Tibial artery (tissue), 4 donors: ENCODE measurements at places on chromosomes 1 and 21.

DNA sequence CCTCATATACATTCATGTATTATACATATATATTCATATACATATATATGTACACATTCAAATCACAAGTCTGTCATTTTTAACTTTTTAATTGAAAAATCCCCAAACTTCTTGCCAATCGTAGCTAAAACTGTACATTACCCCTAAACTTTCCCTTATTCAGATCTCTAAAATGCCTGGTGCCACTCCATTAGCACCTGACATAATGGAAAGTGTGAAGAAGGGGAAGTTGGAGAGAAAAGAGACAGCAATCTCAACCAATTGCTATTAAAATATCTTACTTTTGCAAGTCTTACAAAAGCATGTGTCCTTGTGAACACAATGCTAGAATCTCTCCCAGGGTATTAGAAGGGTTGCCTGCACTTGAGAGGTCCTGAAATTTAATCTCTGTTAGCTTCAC, 22.7 kb upstream of the PRKACB start:
- no peak for DNase-seq
- no peak overlapping the region for H3K4me3 ChIP-seq
- H3K27me3 ChIP-seq = no peaks in the 10 kb centered on the region
- no peaks in the 10 kb centered on the region for H3K36me3 ChIP-seq

GRCh38 chr1:36285443-36286101, 20.6 kb upstream of the SH3D21 start:
- DNase-seq = no peak
- no peak overlapping the region for H3K4me3 ChIP-seq
- H3K4me1 ChIP-seq = peaks cover 3% of the 10 kb centered on the region

DNA sequence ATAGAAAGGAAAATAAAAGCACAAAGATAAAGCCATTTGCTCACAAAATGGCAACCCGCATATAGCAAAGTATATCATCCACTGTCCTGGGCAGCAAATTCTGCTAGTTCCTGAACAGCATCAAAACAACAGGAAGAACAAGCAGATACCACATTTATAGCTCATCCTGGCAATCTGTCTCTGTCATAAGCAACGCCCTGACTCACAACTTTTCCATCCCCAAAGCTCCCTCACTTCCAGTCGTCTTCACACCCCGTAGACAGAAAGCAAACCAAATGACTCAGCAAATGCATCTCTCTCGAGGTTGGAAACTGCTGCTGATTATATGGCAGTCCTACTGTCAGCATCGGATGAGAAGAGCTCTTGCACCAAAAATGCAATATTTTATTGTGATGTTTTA, 65.8 kb downstream of the AK5 start:
- no peak for DNase-seq
- no peaks in the 10 kb centered on the region for H3K36me3 ChIP-seq
- H3K4me3 ChIP-seq = no peak overlapping the region
- no peaks in the 10 kb centered on the region for H3K4me1 ChIP-seq
- no peak overlapping the region for H3K27ac ChIP-seq
- no peaks in the 10 kb centered on the region for H3K27me3 ChIP-seq

DNA sequence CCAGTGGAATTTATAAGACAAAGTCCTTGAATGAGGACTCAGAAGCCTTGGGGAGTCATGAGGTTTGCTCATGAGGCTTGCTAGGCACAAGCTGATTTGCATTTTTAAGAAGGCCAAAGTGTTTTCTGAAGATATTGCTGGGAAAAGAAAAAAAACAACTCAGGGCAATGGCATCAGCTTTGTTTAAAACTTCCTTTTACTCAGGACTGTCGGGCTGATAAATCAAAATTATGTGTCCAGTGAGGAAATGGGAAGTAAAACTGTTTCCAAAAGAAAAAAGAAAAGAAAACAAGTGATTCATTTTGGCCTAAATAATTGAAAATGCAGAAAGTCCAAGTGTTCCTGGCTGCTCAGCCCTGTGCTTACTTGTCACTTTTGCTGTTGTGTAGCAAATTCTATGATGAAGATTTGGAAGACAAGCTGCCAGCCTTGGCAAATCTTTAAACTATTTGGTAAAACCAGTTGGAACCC, 282.4 kb downstream of the HLX start:
- no peaks in the 10 kb centered on the region for H3K27me3 ChIP-seq
- no peak overlapping the region for H3K4me3 ChIP-seq
- DNase-seq = no peak
- no peak overlapping the region for H3K27ac ChIP-seq
- no peaks in the 10 kb centered on the region for H3K4me1 ChIP-seq

GRCh38 chr21:33296156-33296555, 28.6 kb upstream of the IFNAR1 start:
- peaks cover 42% of the 10 kb centered on the region for H3K36me3 ChIP-seq
- no peaks in the 10 kb centered on the region for H3K27me3 ChIP-seq
- H3K4me1 ChIP-seq = no peaks in the 10 kb centered on the region

DNA sequence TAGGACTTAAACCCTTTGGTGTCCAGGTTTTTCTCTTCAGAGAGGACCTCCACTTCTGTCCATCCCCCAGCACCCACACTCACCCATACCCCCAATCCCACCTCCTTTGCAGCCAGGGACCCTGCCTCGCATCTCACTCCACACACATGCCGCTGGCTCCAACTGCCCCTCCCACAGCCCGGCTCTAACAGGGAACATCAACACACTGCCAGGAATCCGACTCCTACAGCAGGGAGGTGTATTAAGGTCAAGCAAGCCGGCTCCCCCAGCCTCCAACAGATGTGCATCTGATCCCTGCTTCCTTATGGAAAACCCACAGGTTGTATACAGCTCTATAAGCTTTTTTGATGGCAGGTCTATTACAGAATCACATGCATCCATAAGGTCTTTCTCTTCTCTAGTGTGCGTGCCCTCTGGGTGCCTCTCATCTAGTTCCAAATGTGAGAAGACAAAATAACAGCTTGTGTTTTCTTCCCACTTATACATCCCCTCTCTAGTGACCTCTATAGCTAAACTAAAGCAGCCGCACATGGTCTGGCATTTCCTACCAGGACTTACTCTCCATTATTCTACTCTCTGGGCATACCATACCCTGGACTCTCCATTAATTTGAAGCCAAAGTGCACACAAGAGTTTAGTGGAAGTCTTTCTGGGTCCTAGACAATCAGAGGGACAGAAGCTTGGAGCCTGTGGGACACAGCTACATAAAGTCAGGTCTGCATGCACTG, 16.3 kb downstream of the PIK3C2B start:
- peak overlapping the region; percentile 27 for H3K27ac ChIP-seq
- peaks cover 39% of the 10 kb centered on the region for H3K4me1 ChIP-seq
- H3K36me3 ChIP-seq = no peaks in the 10 kb centered on the region

DNA sequence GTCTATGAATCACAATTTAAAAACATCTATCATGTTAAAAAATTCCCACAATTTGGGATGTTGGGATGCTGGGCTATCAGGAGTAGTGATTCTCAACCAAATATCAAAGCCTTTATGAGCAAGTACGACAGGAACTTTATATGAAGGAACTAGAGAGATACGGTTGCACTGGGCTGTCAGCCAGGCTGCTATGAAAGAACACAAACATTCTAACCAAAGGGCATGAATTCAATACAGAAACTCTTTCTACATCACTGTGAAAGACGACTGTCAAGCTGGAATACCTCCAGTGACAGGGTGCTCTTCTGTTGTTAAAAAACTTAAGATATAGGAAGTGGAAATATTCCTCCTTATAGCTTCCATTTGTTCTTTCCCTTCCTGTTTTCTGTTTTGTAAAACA, 9.8 kb downstream of the CACNA1E start:
- no peaks in the 10 kb centered on the region for H3K36me3 ChIP-seq
- H3K4me3 ChIP-seq = no peak overlapping the region
- peaks cover 33% of the 10 kb centered on the region for H3K27me3 ChIP-seq
- DNase-seq = no peak

DNA sequence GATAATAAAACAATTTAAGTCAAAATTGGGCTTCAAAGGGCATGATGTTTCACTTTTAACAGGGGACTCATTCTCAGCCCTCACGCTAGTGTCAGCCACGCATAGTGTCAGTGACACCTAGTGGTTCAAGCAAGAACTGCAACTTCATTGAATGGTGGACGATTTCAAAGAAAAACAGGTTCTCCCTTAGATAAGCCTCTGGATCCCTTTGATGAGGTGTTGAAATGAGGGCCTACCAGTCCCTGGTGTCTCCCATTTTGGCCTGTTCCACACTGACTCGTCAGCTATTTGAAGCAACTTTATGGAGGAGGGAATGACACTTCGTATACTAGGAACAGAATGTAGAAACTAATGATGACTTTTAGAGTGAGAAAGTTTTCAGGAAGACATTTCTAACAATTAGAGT, 56.2 kb downstream of the FCRL5 start:
- H3K27ac ChIP-seq = no peak overlapping the region
- no peak overlapping the region for H3K4me3 ChIP-seq
- no peaks in the 10 kb centered on the region for H3K36me3 ChIP-seq
- peaks cover 21% of the 10 kb centered on the region for H3K27me3 ChIP-seq
- H3K4me1 ChIP-seq = no peaks in the 10 kb centered on the region
- DNase-seq = peak; percentile 33

GRCh38 chr1:7616076-7616832, 154.8 kb upstream of the VAMP3 start:
- H3K27me3 ChIP-seq = peaks cover 39% of the 10 kb centered on the region
- H3K36me3 ChIP-seq = no peaks in the 10 kb centered on the region
- H3K27ac ChIP-seq = no peak overlapping the region

- no peaks in the 10 kb centered on the region for H3K4me1 ChIP-seq
- H3K27me3 ChIP-seq = no peaks in the 10 kb centered on the region
- peak overlapping the region; percentile 100 for H3K27ac ChIP-seq
Measured at GRCh38 chr1:58782178-58783089, 1.4 kb downstream of the JUN start.

DNA sequence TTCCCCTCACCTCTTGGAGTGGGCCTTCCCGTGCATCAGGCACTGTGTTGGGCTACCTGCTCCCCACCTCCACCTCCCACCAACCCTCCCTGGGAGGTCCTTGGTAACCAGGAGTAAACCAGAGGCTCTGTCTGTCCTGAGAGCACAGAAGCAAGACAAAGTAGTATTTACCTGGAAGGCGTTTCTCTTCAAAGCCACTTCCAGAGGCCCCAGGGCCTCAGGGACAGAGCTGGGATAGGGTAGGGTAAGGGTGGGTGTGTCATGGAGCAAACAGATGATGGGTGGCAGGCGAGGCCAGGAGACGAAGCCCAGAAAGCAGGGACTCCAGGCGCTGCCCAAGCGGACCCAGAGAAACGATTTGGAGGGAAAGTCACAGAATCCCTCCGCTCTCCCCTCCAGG, 77.2 kb upstream of the TARDBP start:
- H3K27ac ChIP-seq = no peak overlapping the region
- H3K36me3 ChIP-seq = no peaks in the 10 kb centered on the region
- H3K27me3 ChIP-seq = peaks cover 25% of the 10 kb centered on the region

- H3K4me1 ChIP-seq = no peaks in the 10 kb centered on the region
- H3K4me3 ChIP-seq = peak within 1 kb of the TSS; percentile 35
Measured at GRCh38 chr1:177164380-177165068, at the start of gene ASTN1. ASTN1 (minus strand) TSS chr1:177164712; CDS start chr1:177164676, 36 bp downstream.

DNA sequence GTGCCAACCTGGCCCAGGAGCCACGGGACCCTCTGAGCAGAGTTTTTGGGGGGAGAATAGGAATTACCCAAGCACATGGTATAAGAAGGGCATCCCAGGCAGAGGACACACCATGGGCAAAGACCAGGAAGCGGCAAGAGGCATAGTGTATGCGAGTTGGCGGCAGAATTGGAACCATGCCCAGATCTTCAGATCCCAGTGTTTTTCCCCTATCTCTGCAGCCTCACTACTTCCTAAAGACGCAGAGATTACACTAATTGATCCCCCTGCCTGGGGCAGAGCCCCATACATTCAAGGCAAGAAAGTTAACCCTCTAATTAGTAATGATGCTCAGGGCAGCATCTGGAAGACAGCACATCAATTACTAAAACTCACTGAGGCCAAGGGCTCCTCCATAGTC, 48.2 kb downstream of the SYT2 start:
- H3K36me3 ChIP-seq = no peaks in the 10 kb centered on the region
- H3K4me3 ChIP-seq = no peak overlapping the region
- no peaks in the 10 kb centered on the region for H3K4me1 ChIP-seq
- no peak for DNase-seq
- no peak overlapping the region for H3K27ac ChIP-seq

DNA sequence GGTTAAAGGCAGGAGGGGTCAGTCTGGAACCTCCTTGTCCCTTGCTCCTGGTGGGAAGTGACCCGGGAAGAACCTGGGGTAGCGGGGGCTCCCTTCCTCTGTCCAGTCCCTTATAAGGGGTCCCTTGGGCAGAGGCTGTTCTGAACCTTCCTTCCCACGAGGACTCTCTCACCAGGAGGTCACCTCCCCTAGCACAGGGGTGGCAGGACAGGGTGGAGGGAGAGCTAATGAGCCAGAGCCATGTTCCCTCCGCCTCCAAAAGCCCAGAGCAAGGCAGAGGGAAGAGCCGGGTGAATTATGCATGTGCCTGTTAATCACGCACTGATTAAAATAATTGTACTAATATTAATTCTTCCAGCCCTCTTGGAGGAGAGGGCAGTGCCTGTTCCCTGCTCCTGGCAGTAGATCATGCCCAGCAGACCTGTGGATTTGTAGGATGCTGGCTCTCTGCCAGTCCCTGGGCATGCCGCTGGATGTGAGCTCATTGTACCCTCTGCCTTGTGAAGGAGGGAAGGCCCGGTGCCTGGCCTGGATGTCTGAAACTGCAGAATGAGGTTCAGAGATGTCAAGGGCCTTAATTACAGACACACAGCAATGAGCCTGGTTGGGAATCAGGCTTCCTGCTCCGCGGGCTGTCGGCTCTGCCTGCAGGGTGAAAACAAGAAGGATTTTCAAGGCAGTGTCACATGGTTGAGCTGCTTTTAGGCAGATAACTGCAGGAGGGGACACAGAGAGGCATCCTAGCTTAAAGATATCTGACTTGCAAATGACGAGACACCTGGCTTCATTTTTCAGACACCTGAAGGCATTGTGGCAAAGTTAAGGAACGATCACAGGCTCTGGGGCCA, 68.2 kb downstream of the IGSF21 start:
- H3K4me3 ChIP-seq = no peak overlapping the region
- no peaks in the 10 kb centered on the region for H3K36me3 ChIP-seq
- no peak overlapping the region for H3K27ac ChIP-seq

DNA sequence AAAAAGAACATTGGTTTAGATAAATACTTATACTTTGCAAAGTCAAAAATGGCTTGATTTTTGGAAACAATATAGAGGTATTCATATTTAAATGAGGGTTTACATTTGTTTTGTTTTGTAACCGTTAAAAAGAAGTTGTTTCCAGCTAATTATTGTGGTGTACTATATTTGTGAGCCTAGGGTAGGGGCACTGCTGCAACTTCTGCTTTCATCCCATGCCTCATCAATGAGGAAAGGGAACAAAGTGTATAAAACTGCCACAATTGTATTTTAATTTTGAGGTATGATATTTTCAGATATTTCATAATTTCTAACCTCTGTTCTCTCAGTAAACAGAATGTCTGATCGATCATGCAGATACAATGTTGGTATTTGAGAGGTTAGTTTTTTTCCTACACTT, 65.3 kb upstream of the SAMD13 start:
- H3K36me3 ChIP-seq = peaks cover 22% of the 10 kb centered on the region
- no peak for DNase-seq
- no peak overlapping the region for H3K4me3 ChIP-seq
